ENCODE measurements at places on chromosomes 11 and 22. TPM values are rescaled to one million over a fixed set of nuclear protein-coding genes. Genes with fewer than 3 reads are reported as not detected.

The INSC gene
- total RNA-seq: 0.76 TPM

The PSMA1 gene
- total RNA-seq: 139 TPM

The IL18 gene
- 0.82 TPM for total RNA-seq

The BCR gene
- total RNA-seq: 129 TPM

The PRODH gene
- total RNA-seq: 42.6 TPM

The NXPE1 gene
- total RNA-seq: not detected

The OR52A1 gene
- total RNA-seq: 5.4 TPM

The C11orf21 gene
- total RNA-seq: not detected

The PDE3B gene
- 9.4 TPM for total RNA-seq

The GTSE1 gene
- total RNA-seq: 45.4 TPM

The RAC2 gene
- 4.9 TPM for total RNA-seq

The PNPLA2 gene
- total RNA-seq: 81.9 TPM

The KRTAP5-1 gene
- not detected for total RNA-seq

The GALNT18 gene
- total RNA-seq: 5.0 TPM

The PRG3 gene
- not detected for total RNA-seq

The DEUP1 gene
- 0.44 TPM for total RNA-seq

The PHETA2 gene
- total RNA-seq: 7.1 TPM
